ENCODE measurements at places on chromosomes 7 and 10.

- DNase-seq: peak; percentile 29
Observed at GRCh38 chr10:61187601-61188000, 243.6 kb upstream of the RHOBTB1 start.

GRCh38 chr10:131685007-131685406, 215.8 kb upstream of the PPP2R2D start:
- DNase-seq: no peak

DNA sequence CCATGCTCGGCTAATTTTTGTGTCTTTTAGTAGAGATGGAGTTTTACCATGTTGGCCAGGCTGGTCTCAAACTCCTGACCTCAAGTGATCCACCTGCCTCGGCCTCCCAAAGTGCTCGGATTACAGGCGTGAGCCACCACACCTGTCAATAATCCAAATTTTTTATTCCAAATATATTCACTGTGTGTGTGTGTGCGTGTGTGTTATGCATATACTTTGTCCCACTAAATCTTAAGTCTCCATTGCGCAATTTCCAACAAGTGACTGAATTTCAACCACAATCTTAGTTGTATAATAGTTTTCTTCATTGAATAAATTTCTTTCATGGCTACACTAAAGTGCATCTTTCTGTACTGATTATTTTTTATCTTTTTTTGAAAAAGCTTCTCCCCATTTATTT, 2.7 kb downstream of the KRIT1 start:
- no peak for DNase-seq

DNA sequence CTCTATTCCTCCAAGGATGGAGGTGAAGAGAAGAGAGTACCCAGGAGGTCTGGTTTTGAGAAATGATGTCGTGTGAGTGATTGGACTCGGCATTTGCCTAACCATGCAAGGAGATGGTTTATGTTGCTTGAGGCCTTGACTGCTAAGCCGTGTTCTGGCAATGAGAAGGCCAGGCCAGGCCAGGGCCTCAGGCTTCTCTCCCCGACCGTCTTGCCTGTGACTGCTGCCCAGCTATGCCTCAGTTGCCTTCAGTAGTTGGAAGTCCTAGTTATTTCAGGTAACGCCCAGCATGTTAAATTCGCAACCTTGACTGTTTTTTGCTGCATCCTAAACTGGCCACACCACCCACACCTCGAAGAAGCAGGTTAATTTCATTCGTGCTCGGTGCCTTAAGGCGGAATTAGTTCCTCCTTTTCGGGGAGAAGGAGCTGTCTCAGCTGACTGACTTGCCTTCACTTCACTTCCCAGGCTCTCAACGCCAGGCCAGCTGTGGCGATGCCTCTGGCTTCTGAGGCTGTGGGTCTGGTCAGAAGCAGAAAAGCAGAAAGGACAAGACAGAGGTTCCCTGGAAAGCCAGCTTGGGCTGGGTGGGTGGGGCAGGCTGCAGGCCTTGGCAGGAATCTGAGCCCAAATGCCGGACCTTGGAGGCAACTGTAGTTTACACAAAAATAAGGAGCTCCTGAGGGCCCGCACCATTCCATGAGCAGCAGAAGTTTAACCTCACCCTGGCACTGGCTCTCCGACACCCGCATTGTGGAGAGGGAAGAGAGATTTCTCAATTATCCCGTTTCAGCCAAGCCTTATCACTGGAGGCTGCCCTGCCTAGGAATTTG, 61.9 kb upstream of the SAMD8 start:
- no peak for DNase-seq

DNA sequence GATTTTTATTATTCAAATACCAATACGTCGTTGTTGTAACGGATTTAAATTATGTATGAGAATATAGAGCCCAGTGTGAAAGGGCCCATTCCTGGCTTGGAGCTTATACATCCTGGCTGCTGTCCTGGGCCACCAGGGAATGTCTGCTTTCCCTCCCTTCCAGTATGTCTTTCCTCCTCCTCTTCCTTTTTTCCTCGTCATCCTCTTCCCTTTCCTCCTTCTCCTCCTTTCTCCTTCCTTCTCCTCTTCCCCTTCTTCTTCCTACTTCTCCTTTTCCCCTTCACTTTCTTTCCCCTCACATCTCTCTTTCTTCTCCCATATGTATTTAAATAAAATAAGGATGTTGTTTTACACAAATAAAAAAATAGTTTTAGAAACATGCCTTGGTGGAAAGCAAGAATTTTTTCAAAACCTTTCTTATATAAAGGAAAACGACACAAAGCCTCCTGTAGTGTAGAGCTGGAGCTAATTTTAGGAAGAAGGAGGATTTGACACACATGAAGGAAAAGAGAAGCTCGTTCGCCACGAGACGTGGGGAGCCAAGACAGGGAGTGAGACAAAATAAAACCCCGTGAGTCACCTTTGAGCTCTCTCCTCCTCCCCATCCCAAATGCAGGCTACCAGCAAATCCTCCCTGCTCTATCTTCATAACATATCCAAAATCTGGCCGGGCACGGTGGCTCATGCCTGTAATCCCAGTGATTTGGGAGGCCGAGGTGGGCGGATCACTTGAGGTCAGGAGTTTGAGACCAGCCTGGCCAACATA, 301.1 kb upstream of the LYZL1 start:
- no peak for DNase-seq

DNA sequence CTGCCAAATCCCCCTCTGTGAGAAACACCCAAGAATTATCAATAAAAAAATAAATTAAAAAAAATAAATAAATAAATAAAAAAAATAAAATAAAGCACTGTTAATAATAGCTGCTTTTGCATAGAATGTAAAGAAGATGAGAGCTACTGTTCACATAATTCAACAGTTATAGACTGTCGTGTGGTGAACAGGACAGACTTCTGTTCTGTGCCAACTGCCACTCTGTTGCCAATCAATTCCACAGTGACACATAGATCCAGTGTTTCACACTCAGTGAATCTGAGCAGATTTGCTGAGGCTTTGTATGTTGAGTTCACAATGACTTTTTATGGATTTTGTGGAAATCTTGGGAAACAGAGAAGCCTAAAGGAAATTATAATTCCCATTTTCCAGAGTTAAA, 14.9 kb downstream of the ARHGAP19 start:
- DNase-seq: no peak

GRCh38 chr7:138961159-138961558, 20.0 kb downstream of the KIAA1549 start:
- DNase-seq: peak; percentile 24

GRCh38 chr10:131997366-131998049, 15.8 kb upstream of the BNIP3 start:
- DNase-seq: peak; percentile 26

- peak; percentile 73 for DNase-seq
Observed at GRCh38 chr10:61284222-61284890, 168.8 kb downstream of the TMEM26 start.

DNA sequence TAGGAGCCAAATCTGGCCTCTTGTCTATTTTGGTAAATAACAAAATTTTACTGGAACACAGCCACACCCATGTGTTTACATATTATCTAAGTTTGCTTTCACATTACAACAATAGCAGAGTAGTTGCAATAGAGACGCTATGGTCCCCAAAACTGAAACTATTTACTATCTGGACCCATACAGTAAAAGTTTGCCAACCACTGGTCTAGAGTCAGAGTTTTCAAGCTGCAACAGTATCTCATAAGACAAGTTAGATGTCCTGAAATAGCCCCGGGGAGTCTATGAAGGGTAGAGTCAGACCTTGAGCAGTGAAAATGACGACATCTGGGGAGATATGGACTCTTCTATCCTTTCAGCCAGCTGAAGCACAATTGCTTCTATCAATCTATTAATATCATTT, 74.2 kb downstream of the CTNNA3 start:
- no peak for DNase-seq

All from globus pallidus (tissue), 1 donor.